T-cell (primary cell): ENCODE measurements at places on chromosomes 7 and 10. TPM values are rescaled to one million over a fixed set of nuclear protein-coding genes. Genes with fewer than 3 reads are reported as not detected.

DNA sequence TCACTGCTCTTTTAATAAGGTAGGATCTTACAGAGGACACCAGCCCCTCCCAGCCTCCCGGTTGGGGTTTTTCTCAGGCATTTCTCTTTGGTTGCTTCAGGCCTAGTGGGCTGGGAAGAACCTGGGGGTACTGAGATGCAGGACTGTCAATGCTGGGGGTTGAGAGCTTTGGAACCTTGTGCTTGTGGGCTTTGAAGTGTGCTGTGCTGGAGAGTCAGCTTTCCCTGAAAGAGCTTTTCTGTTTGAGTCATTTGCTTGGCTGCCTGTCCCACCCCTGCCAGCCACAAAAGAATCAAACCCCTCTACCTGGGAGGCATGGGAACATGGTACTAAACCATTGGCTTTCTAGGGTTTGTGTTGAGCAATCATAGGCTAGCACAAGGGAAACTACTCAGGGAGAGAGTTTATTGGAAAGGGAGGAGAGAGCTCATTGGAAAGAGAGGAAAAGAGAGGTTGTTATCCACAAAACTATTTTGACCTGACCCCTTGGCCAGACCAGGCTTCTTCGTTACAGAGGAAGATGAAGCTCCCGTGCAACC lies 1.4 kb downstream of the SCD start:
- DNase-seq, result no peak

DNA sequence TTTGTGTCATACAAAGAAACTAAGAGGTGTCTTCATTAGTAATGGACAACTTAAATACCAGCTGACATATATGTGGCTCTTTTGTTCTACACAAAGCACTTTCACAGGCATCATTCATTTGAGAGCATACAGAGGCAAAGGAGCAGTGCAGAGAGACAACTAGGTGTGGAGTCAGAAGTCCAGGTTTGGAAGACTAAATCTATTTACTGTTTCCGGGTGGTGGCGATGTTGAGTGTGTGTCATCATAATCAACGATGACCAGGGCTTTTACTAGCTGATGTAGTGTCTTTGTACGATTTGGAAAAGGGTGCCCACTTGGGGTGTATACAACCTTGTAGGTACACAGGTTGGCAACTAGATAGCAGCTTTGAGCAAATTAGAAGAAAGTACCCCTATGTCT lies 195.5 kb upstream of the CCDC6 start:
- no peak for DNase-seq

DNA sequence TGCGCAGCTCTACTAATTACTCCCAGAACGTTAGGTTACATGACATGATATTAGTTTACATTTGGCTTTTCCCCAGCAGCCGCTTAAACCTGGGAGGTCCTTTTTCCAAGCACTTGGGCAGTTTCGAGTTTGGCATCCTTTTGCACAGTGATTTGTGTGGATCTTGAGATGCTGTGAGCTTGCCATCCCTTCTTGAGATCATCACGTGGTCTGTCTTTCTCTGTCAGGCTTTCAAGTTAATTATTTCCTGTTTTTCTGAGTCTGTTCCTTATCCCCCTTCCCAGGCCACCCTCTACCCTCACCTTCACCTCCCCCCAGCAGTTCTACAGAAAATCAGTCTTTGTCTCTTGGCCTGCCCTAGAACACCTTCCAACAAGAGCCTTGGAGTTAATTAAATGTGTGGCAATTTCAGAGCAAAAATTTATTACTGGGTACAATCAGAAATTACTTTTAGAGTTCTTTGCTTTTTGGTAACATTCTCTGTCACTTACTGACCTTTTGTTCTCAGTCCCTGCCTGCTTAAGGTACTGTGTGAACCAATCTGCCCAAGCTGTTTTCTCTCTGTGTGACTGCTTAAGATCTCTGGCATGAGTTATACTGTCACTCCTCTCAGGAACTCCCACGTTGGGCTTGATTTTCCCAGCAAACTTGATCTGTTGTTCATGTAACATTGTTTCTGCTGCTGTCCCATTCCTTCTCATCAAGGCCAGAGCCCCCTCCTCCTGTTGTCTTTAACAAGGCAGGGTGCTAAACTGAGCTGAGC lies 3.1 kb upstream of the SLF2 start:
- DNase-seq, result no peak

DNA sequence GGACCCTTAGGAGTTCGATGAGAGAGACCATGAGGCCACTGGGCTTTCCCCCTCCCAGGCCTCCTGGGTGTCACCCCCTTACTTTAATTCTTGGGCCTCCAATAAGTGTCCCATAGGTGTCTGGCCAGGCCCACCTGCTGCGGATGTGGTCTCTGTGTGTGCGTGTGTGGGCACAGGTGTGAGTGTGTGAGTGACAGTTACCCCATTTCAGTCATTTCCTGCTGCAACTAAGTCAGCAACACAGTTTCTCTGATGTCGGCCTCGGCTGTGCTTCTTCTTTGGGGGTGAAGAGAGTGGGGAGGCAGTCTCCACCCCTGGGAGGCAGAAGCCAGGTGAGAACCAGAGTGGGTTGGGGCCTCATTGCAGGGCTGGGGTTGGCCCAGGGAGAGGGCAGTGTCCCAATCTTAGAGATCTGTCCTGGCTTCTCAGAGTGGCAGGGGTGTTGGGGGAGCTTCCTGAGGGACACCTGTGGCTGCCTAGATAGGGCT lies 1.5 kb downstream of the PVRIG start:
- peak; percentile 85 for DNase-seq

- DNase-seq, result no peak
These were observed 31.6 kb upstream of the WAPL start for GRCh38 chr10:86553213-86553612.

NPSR1 gene
- total RNA-seq, result not detected

OR6V1 gene
- not detected for total RNA-seq
